ENCODE measurements at places on chromosomes 12 and 14. TPM values are rescaled to one million over a fixed set of nuclear protein-coding genes. Genes with fewer than 3 reads are reported as not detected.

DNA sequence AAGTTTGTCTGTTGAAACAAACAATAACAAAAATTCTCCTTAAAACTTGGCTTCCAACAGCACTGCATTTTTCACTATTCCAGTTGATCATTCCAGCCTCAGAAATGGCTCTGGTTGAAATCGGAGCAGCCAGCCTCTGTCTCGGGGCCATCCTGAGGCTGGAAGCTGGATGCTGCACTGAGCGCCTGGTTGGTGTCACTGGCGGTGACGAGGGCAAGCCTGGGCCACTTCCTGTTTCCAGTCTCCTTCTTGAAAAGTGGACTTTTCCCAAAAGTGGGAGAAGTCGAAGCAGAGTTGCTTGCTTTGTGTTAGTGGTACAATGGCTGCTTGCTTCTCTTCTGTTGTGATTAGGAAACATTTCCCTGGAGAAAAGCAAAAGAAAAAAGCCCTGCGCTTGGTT is 48.7 kb downstream of the CCDC92 start:
- H3K36me3 ChIP-seq, result no peaks in the 10 kb centered on the region
- no peak overlapping the region for H3K4me3 ChIP-seq
- H3K4me1 ChIP-seq, result peaks cover 1% of the 10 kb centered on the region
- DNase-seq, result no peak
- H3K27me3 ChIP-seq, result peaks cover 14% of the 10 kb centered on the region

The GUCY2C gene
- total RNA-seq, result not detected

DNA sequence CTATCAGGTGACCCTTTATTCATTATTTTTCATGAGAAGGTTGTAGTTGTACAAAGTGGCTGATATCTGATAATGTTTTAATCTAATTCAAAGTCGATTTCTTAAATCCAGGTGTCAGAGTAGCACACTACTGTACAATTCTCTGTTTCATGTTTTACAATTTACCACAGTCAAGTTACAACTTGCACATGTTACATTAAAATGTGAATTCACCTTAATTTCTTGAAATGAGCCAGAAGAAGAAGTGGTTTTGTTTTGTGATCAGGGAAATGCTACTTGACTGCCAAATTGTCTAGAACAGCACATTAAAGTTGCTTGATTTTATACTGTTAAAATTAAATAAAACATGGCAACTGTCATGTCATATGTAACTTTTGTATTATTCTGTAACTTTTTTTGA is 23.2 kb downstream of the LRRK2 start:
- DNase-seq, result no peak
- no peak overlapping the region for H3K4me3 ChIP-seq
- H3K4me1 ChIP-seq, result no peaks in the 10 kb centered on the region
- no peak overlapping the region for H3K27ac ChIP-seq

DNA sequence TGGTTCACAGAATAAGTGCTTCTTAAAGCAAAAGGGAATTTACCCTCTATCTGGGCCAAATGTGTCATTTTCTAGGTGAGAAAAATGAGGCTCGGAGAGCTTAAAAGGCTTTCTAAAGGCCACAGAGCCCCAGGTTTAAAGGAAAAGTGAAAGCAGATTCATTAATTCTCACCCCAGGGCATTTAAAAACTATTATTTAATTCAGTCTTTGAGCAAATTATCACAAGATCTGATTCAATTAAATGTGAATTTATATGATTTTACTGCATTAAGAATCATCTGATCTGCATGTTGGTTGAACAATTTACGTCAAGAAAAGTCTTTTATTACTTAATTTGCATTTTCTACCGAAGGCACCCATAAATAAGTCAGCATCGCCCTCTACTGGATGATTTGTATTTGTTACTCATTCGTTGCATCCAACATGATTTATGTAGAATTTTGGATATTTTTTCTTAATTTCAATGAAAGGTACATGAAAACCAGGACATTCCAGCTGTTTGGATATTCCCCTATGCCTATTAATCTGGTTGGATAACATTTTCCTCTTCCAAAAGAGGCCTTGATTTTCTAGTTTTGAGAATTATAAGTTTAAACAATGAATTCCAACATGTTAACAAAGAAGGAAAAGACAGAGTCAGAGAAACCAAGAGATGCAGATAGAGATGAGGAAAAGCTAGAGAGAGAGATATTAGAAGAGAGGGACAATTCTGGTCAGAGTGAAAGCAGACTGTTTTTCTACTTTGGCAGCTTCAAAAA is 19.1 kb upstream of the DHRS7 start:
- peaks cover 11% of the 10 kb centered on the region for H3K4me1 ChIP-seq
- no peaks in the 10 kb centered on the region for H3K27me3 ChIP-seq
- peak overlapping the region; percentile 77 for H3K4me3 ChIP-seq
- no peaks in the 10 kb centered on the region for H3K36me3 ChIP-seq
- DNase-seq, result peak; percentile 82

DNA sequence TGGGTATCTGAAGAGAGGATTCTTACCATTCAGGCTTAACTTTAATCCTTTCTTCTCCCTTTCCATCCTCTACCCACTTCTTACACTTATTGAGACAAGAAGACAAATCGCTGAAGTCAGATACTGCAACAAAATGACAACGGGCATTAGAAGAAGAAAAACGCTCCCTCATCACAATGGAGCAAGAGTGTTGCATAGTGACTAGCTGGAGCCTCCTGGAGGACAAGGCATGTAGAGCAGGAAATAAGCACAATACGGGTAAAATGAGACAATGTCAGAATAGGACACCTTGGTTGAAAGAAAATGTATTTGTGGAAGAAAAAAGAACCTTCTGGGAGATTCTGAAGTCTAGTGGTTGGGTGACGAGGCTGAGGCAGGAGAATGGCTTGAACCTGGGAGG is 501.0 kb downstream of the RERGL start:
- DNase-seq, result no peak
- no peak overlapping the region for H3K4me3 ChIP-seq
- H3K36me3 ChIP-seq, result no peaks in the 10 kb centered on the region
- H3K27me3 ChIP-seq, result no peaks in the 10 kb centered on the region

The SBNO1 gene
- 56.1 TPM for total RNA-seq

The ARHGEF25 gene
- 1.7 TPM for total RNA-seq

The MYF5 gene
- not detected for total RNA-seq

The KLHL33 gene
- total RNA-seq, result not detected

- H3K27me3 ChIP-seq, result no peaks in the 10 kb centered on the region
- no peak overlapping the region for H3K27ac ChIP-seq
- DNase-seq, result no peak
- peaks cover 87% of the 10 kb centered on the region for H3K36me3 ChIP-seq
These were observed 23.8 kb downstream of the OAS2 start for GRCh38 chr12:113002155-113002554.

GRCh38 chr12:123897221-123897620 is 75.4 kb downstream of the CCDC92 start:
- H3K4me1 ChIP-seq, result peaks cover 2% of the 10 kb centered on the region
- no peak overlapping the region for H3K27ac ChIP-seq
- H3K36me3 ChIP-seq, result no peaks in the 10 kb centered on the region
- peaks cover 3% of the 10 kb centered on the region for H3K27me3 ChIP-seq
- DNase-seq, result no peak
